Large intestine (tissue), 12 donors: ENCODE measurements at places on chromosomes 3 and 15.

- DNase-seq, result peak; percentile 30
Observed at GRCh38 chr15:57640930-57641682, 49.4 kb downstream of the MYZAP start.

- no peak for DNase-seq
Observed at GRCh38 chr3:12143949-12144504, 14.7 kb downstream of the TIMP4 start.

DNA sequence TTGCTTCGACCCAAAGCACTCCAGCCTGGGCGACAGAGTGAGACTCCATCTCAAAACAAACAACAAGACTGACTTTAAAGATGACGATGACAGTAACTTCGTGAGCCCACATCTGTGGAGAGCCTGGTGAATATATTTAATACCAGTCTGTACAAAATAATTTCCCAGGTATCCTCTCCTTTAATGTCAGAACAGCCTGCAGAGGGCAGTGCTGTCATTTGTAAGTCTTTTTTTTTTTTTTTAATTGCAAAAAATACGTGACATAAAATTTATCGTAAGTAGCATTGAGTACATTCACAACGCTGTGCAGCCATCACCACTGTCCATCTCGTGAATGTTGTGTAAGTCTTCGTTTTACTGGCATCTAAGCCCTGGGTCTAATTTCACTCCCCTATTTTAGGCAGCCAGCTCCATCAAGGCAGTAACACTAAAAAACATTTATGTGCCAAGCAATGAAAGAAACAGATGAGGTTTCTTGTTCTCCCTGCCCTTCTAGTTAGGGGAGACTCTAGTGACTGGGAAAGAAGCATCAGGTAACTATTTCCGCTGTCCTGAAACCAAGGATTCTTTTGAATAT lies 1.4 kb downstream of the HTD2 start:
- peak; percentile 50 for DNase-seq

DNA sequence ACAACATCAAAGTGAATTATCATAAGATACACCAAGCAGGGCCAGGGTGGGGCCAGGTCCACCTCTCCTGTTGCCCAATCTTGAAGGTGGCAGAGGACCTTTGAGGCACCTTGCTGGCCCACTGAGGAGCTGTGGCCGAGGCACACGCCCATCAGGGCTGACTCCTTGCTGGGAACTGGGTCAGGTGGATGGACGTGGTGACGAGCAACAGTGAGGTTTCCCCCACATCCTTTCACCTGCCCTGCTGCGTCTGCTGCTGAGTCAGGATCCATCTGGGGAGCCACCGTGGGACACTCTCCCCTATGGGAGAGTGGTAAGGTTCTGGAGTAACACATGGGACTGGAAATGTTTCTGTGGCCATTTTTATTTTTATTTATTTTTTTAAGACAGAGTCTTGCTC lies 17.3 kb upstream of the FURIN start:
- DNase-seq, result no peak

- no peak for DNase-seq
Observed at GRCh38 chr15:89085289-89085926, 2.8 kb upstream of the ABHD2 start.

- no peak for DNase-seq
Observed at GRCh38 chr3:713006-713621, 379.7 kb upstream of the CNTN6 start.
